ENCODE measurements at places on chromosomes 13 and 19.

DNA sequence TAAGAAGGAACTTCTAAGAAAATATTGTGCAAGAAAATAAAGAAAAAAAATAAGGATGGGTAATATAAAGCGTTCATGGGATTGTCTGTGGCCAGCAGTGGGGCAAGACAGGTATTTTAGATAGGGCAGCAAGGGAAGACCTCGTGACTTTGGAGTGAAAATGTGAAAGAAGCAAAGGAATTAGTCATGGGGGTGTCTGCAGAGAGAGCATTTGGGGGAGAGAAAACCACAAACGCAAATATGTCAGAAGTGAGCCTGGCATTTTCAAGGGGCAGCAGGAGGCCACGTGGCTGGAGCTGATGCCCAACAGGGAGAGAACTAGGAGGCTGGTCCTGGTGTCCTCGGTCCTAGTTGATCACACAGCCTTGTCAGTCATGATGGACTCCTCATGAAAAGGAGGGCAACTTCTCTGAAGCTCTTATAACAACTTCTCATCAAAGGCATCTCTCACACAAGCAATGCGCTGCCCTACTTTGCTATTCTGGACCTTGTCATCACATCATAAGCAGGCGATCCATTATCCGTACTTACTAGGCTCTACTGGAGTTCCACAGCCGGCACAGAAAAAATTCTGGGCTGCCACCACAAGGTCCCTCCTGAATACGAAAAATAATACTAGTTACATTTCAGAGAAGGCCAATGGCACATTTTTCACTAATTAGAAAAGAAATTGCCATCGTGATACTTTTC lies 31.0 kb downstream of the RUBCNL start:
- DNase-seq = no peak

DNA sequence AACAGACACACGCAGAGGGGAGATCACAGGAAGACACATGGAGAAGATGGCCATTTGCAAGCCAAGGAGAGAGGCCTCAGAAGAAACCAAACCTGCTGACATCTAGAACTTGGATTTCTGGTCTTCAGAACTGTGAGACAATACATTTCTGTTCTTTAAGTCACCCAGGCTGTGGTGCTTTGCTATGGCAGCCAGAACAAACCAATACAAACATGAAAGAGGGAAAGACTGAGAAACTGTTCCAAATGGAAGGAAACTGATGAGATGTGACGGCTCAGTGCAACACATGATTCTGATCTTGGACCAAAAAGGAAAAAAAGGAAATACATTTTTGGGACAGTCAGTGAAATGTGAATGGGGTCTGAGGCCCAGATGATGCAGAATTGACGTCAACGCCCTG lies 30.2 kb upstream of the SACS start:
- DNase-seq = no peak

GRCh38 chr13:28467034-28467433 lies 27.9 kb downstream of the FLT1 start:
- DNase-seq = no peak

DNA sequence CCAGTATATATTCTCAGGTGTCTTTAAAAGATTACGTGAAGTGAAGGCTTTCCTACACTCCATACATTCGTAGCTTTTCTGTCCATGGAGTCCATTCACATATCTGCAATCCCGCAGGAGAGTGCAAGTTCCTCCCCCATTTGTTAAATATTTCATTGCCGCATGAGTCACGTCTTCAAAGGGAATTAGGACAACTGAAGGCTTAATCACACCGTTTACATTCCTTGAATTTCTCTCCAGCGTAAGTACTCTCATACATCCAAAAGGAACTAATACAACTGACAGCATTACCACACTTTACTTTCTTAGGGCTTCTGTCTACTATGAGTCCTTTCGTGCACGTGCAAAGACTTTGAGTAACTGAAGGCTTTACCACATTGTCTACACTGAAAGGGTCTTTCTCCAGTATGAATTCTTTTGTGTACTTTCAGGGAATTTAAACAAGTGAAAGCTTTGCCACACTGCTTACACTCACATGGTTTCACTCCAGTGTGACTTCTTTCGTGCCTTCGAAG lies 29.0 kb upstream of the ZNF564 start:
- no peak for DNase-seq

DNA sequence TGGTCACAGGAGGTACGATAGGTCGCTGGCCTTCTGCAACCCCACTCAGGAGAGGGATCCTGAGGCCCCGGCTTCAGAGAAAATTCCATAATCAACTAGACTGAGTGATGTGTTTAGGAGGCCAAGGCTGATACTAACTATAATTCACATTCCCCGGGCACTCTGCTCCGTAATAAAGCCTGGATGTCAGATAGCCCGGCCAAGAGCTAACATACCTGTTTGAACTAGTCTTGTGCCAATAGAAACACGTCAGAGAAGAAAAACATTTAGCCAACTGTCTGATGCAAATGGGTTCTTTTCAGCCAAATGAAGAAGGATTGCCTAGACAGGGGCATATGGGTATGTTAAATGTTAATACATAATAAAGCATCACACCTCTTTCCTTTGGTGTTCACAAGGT lies 204.2 kb downstream of the TSHZ3 start:
- no peak for DNase-seq

Measured in femur (tissue), 1 donor.